ENCODE measurements at places on chromosomes 13 and 19.

- no peak for DNase-seq
These were observed 80.9 kb upstream of the SHISA2 start for GRCh38 chr13:26132756-26133155.

DNA sequence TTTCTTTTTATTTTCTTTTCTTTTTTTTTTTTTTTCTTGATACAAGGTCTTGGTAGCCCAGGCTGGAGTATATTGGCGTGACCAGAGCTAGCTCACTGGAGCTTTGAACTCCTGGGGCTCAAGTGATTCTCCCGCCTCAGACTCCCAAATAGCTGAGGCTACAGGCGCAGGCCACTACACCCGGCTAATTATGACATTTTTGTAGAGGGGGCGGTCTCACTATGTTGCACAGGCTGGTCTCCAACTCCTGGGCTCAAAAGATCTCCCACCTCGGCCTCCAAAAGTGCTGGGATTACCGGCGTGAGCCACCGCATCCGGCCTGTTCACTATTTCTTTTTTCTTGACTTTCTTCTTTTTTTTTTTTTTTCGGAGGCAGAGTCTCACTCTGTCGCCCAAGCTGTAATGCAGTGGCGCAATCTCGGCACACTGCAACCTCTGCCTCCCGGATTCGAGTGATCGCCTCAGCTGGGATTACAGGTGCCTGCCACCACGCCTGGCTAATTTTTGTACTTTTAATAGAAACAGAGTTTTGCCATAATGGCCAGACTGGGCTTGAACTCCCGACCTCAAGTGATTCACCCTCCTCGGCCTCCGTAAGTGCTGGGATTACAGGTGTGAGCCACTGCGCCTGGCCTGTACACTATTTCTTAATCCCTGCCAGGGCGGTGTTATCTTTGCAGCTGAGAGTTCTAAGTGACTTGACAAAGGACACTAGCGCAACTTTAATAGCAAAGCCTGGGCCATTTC, 37.1 kb upstream of the LSM14A start:
- no peak for DNase-seq

GRCh38 chr13:43293986-43294385, 270.6 kb downstream of the DNAJC15 start:
- DNase-seq = no peak

DNA sequence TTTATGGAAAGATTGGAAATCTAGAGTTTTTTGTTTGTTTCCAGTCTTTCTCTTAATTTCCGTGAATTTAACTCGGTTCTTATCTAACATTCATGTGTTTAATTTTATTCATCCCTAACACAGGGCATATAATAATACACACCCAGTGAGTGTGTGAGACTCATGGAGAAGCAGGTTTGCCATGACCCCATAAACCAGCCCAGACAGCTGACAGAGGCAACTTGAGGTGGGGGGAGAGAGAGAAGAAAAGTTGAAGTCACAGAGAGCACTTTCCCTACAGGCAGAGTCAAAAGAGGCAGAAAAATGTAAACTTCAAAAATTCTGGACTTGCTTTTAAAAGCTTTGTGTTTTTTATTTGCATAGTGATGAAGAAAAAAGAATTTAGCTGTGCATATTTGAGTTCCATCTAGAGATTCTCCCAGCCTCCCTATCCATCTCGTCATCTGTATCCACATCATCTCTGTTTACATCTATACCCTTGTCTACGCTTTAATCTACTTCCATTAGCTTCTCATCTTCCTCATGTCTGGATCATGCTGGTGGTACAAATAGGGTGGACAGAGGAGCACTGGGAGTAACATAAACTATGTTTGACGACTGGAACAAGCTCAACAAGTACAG, 60.2 kb downstream of the THSD1 start:
- no peak for DNase-seq

- no peak for DNase-seq
These were observed 44.6 kb upstream of the GPR183 start for GRCh38 chr13:99351772-99352171.

DNA sequence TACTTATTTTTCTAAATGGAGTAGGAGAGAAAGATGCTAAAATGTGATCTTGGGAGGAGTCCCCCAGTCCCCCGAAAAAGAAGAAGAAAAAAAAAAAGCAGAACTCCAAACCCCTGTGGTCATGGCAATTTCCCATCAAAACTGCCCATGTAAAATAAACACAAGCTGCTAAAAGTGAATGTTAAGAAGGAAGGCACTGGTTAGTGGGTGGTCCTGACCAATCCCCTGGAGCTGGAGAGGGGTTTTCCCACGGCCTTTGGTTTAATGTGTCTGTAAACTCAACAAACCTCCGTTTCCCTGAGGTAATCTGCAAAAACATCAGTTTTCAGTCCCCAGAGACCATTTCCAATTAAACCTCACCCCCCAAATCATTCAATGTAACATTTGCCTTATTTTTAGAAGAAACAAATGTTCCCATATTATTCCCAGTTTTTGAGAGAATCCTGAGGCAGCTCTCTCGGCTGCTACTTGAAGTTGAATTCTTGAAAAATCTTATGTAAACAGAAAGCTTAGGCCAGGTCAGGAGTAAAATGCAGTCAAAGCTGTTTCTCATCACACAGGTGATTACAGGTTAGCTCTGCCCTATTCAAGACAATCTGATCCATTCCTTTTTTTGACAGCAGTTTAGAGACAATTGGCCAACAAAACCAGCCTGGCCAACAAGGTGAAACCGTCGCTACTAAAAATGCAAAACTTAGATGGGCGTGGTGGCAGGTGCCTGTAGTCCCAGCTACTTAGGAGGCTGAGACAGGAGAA, 17.0 kb downstream of the RAB3D start:
- no peak for DNase-seq

- no peak for DNase-seq
These were observed 1981.1 kb upstream of the PCDH20 start for GRCh38 chr13:63396746-63397145.

DNA sequence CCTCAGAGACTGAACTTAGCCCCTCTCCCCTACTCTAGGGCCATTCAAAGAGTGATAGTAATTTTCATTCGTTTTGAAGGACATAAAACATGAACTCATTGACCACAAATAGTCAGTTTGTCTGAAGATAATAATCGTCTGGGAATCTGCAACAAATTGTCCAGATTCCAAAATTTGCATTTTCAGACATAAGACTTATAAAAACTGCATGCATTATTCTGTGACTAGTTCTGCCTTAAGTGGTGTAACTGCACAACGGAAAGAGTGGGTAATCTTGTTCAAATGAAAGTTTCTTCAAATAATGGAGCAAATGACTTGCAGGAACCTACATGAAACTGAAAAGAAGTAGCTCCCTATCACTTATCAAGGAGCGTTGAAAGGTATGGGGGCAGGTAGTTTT, 8.4 kb downstream of the CSNK1A1L start:
- DNase-seq = no peak

GRCh38 chr13:40127476-40127875, 472.0 kb downstream of the COG6 start:
- no peak for DNase-seq

DNA sequence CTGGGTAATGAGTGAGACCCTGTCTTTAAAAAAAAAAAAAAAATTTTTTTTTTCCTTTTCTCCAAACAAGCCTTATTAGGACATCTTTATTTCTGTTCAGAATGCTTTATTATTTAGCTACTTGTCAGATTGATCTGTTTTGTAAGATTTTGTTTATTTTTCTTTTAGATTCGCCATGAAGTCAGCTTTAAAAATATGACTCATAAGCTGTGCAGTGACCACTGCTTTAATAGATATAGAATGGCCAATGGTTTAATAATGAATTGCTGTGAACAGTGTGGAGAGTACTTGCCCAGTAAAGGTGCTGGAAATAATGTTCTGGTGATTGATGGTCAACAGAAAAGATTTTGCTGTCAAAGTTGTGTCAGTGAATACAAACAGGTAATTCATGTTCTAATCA, 47.7 kb downstream of the ZMYM2 start:
- no peak for DNase-seq

DNA sequence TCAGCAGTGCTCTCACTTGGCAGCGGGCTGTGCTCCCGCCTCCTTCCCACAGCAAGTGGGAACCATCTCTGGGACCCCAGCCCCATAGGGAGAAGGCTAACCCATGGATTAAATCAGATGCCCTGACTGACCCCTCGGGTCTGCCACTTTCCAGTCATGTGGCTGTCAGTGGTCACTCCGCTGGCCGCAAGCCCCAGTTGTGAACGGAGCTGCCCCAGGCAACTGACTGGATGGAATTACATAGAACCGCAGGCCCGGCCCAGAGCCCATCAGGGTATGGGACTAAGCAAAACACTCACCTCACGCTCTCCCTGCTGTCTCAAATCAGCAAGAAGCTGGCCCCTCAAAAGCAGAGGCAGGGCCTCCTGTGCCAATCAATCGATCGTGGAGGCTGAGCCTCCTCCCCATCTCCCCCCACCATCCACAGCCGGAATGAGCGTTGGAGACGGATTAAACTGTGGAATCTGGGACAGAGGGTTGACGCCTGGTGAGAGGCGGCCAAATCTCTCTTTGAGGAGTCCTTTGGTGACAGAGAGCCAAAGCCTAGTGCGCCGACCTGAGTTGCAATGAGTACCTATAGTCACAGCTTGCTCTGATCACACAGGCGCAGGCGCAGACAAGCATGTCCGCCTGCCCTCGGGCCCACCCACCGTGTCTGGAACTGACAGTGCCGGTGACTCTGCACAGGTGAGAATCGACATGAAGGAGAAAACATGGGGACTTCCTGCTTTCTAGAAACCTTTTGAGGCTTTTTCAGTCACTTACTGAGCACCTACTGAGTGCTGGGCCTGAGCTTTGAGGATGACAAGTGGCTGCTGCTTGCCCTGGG, 38.7 kb downstream of the PBX4 start:
- DNase-seq = no peak

DNA sequence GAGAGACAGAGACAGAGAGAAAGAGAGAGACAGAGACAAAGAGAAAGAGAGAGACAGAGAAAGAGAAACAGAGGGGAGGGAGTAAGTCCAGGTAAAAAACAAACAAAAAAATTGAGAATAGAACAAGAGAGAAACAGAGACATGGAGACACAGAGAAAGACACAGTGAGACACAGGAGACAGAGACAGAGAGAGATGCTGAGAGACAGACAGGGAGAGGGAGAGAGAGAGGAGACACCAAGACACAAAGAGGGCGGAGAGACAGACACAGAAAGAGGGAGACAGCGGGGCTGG, 5.8 kb upstream of the PROZ start:
- no peak for DNase-seq

- no peak for DNase-seq
These were observed 139.7 kb downstream of the SLITRK6 start for GRCh38 chr13:85659493-85659892.

DNA sequence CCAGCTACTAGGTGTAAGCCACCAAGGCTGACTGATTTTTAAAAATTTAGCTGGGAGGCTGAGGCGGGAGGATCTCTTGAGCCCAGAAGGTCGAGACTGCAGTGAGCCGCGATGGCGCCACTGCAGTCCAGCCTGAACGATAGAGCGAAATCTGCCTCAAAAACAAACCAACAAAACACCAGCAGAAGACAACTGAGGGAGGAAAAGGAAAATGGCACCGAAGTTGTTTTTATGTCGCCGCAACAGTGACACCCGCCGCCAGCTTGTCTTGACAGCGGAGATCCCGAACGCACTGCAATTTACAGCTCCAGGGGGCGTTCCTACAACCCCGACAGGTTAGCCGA, 298 bp upstream of the FAM98C start:
- DNase-seq = no peak

GRCh38 chr13:40446365-40446764, 220.1 kb downstream of the FOXO1 start:
- DNase-seq = no peak

GRCh38 chr19:31355665-31356289, 6.5 kb upstream of the TSHZ3 start:
- DNase-seq = no peak

- no peak for DNase-seq
These were observed 3.0 kb downstream of the APC2 start for GRCh38 chr19:1452802-1453524.

- DNase-seq = no peak
These were observed 29.7 kb downstream of the RASA3 start for GRCh38 chr13:114102521-114103288.

- no peak for DNase-seq
These were observed 336.6 kb upstream of the SLITRK6 start for GRCh38 chr13:86135856-86136255.

- no peak for DNase-seq
These were observed 1460.7 kb downstream of the EFNB2 start for GRCh38 chr13:105074755-105075154.

- no peak for DNase-seq
These were observed 93.7 kb downstream of the RBM26 start for GRCh38 chr13:79312340-79312855.

DNA sequence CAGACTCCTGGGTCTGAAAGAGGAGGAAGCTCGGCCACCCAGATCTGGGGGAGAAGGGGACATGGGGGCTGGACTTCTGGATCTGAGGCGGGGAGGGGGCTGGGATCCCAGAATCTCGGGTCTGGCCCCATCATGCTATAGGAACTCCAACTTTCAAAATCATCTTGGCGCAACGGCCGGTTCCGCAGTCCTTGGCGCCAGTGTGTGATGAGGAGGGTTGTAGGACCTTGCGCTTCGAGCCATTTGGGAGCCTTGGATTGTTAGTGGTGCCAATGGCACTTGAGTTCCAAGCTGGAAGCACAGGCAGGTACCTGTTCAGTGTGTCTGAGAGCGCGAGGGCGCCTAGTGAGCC, 324 bp downstream of the RUVBL2 start:
- no peak for DNase-seq

DNA sequence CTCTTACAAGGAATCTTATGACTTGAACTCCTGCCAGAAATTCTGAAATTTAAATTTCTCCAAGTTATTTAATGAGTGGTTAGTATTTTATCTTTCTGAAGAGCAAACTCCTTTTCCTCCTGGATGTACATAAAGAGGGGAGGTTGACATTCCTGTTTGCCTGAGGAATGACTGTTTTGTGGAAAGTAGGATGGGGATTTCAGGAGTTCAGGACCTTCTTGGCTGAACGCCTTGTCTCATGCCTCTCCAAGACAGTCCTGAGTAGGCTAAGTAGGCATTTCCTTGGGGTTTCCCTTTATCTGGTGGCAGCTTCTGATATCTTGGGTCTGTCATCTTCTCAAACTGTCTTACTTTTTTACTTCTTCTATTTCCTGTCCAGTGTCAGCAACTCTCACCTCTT, 356.6 kb downstream of the TDRD3 start:
- no peak for DNase-seq

GRCh38 chr13:35791184-35791851, 314.8 kb upstream of the MAB21L1 start:
- DNase-seq = no peak
